ENCODE measurements at places on chromosomes 4 and X.

- no peak for DNase-seq
Measured at GRCh38 chr4:186827534-186827897, 103.9 kb upstream of the FAT1 start.

DNA sequence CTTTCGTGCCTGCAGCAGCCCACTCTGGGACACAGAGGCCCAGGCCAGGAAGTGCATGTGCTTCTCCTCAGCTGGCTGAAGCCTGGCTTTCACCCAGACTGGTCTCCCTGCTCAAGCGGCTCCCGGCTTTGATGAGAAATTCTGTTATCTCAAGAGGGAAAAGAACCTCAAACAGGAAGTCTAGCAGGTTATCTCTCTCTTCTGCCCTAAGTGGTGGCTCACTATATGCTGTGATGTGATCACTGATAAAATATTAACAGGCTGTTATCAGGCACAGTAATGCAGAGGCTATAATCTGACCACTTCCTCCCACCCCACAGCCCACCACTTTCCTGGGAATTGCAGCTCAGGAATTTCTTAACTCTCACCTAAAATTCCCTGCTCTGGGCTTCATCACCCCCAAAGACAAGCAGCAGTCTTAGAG, 13.3 kb downstream of the CLDN2 start:
- no peak for DNase-seq

DNA sequence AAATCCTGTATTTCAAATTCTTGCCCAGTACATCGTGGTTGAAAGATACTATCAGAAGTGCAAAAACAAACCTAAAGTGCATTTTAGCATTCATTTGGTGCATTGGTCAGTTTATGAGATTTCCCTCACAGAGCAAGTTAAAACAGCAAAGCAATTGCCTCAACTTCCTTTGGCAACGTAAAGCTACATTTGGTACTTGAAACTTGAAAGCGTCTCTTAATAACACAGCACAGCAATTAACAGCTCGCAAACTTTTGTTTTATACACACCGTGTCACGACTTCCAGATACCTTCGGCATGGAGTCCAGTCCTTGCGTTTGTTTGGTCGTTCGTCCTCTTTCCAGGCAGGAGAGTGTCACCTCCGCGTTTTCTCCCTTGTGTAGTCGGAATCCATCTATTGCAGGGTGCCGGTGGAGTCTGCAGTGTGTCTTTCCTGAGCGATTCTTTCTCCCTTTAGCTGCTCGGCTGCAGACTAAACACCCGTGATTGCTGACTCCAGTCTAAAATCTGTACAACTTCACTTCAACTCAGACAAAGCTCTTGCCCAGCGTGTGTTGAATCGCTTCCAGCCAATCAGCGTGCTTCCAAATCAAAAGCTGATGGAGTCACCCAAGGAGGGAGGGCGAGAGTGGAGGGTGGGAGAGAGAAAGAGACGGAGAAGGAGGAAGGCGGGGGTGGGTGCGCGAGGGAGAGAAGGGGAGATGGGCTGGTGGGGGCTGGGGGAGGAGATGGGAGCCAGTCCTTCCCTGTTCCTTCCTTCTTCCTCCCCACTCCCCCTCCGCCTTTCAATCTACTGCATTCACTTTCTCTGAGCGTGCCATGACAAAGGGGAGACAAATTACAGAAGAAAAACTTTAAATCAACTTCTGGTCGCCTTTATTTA, at the start of gene PCDH18:
PCDH18 (minus strand) TSS at position 509 of the 883 bp plus-strand sequence; CDS start at position 103, 406 bp downstream.
- no peak for DNase-seq

GRCh38 chr4:117545039-117545438, 459.7 kb upstream of the TRAM1L1 start:
- no peak for DNase-seq

- DNase-seq = no peak
Measured at GRCh38 chrX:46627711-46628419, 54.3 kb downstream of the CHST7 start.

DNA sequence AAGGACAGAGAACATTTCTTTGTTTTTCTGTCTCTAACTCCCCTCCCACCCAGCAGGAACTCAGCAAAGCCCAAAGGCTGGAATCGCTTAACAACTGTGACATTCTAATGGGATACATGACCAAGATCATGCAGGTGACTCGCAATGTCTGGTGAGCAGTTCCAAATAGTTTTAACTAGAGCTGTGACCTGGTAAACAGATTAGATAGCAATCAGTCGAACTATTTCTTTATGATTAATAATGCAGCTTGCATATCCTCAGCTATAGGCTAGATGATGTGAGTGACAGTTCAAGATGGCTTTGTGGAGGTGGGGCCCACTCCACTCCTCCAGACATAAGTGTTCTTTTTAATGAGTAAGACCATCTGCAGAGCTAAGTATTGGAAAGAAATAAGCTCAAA, 20.0 kb upstream of the GABRE start:
- no peak for DNase-seq

DNA sequence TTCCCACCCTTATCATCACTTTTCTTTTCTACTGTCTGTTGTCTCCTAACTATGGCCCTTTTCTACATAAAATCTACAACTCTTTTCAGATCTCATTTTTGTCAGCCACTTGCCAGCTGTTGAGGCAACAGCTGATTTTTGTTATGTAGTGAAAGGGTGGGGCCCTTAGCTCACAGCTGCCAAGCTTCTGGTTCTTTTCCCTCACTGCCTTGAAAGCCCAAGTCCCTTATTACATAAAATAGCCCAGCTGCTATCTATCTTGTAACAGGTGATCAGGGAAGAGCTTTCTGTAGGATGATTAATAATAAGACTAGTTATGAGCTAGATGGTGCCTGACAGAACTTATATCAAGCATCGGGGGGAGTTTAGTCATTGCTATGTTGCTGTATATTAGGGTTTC, 45.9 kb downstream of the ADGRL3 start:
- DNase-seq = no peak

DNA sequence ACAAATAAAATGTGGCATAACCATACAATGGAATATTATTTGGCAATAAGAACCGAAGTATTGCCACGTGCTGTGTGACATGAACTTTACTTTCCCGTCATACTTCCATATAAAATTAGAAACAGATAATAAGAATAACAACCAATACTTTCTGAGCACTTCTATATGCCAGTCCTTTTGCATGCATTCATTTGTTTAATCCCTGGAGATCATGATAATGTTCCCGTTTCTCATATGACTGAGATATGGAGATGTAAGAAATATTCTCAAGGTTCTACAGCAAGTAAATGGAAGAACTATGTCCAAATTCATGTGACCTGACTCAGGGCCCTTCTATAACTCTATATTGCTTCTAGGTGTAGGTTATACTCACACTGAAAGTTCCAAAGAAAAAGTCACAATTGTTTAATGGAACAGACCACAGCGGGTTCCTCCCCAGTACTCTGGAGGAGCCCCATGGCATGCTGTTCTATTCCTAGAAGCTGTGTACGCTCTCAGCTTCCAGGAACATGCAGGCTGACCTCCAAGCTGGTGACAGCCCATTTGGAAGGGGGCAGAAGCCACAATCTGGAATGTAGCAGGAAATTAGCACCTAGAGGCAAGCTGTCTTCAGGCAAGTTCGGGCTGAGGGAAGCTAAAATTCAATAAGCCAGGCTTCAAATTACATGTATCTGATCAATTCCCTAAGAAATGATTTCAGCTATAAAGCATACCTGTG, 31.5 kb downstream of the QDPR start:
- DNase-seq = no peak

- DNase-seq = no peak
Measured at GRCh38 chr4:87032884-87033533, 98.2 kb downstream of the AFF1 start.

- DNase-seq = no peak
Measured at GRCh38 chrX:143683486-143683885, 37.1 kb downstream of the SPANXN2 start.

DNA sequence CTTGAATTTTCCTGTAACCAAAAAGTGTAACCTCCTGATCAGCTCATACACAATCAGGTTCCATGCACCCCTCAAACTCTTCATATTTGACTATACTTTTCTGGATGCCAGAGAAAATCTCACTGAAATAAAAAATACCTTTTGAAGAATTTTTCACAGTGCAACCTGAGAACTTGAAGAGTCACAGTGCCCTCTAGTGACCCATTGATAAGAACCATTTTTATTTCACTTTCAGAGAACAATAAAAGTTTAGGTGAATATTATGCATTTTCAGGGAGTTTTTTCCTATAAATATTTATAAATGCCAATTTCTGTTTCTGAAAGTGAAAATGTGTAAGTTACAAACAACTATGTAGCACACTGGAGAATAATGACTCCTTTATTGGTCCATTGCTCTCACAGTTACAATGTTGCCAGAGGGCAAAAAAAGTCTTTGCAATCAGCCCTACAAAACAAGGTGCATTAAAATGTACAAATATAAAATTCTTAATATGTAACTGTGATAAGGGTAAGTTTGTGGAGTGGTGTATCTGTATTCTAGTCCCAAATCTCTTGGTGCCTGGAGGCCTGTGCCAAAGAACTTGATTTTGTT, 153.6 kb upstream of the INTU start:
- DNase-seq = no peak

- no peak for DNase-seq
Measured at GRCh38 chr4:185592438-185592837, 57.1 kb upstream of the PDLIM3 start.

DNA sequence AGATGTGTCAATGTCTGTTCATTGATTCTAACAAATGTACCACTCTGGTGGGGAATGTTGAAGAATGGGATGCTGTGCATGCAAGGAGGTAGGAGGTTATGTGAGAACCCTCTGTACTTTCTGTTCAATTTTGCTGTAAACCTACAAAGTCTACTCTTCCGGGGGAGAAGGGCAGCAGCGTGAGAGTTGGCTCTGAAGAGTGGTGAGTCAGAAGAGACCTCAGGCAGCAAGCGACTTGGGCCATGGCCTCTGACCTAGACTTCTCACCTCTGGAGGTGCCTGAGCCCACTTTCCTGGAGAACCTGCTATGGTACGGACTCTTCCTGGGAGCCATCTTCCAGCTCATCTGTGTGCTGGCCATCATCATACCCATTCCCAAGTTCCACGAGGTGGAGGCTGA, 26.7 kb downstream of the MANBA start:
- DNase-seq = no peak

GRCh38 chr4:73735231-73735630, 5.1 kb upstream of the CXCL8 start:
- no peak for DNase-seq

DNA sequence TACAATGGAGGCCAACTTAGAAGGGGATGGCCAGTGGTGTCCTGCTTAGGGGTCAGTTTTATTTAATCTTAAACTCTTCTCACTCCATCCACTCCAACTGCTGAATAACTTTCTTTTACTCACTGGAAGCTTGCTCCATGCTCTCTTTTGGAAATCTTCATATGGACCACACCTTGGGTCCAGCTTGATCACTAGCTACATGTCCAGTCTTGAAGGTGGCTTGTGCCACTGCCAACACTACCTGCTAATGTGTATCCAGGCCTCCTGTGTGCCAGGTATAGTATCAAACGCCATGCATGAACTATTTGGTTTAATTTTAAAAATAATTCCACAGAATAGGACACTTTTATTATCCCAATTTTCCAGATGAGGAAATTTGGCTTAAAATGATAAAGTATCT, 37.0 kb upstream of the KDR start:
- no peak for DNase-seq

DNA sequence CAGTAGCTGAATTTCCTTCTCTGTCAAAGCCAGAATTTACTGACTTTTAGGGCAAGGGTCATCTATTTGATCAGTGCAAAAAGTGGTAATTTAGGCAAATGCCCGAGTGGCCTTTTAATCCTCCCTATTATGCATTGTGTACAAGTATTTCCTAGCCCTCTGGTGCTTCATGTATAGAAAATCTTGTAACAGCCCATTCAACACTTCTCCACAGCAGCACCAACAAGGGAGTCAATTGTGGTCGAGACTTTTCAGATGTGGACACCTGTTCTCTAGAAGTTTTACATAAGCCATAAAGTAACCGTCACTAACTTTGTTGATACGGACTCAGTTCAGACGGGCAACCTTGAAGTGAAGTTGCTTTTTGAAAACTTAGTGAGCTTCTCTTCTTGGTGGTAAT, 50.9 kb upstream of the FHDC1 start:
- DNase-seq = no peak

DNA sequence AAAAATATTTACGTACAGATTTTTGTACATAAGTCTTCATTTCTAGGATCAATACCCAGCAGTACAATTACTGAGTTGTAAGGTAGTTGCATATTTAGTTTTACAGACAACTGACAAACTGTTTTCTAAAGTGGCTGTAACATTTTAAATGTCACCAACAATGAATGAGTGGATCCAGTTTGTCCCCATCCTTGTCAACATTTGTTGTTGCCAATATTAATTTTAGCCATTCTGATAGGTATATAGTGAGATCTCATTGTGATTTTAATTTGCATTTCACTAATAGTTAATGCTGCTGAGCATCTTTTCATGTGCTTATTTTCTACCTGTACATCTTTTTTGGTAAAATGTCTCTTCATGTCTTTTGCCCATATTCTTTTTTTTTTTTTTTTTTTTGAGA, 30.9 kb upstream of the NOCT start:
- DNase-seq = no peak

DNA sequence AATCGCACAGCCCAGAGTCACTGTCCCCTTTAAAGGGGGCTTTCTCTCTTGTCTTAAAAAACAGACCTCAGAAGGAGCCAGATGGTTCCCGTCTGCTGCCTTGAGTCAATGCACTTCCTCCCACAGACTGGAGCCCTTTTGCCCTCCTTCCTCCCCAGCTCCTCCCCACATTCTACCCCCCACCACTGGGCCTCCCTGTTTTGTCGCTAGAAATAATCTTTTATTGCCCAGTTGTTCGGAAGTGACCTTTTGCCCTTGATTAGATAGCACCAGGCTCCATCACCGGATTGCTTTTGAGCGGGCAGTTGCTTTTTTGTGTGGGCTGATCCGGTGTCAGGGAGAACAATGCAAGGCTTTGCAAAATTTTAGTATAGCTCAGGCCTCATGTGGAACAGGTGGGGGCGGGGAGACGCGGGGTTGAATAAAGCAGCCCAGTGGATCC, 47.7 kb downstream of the SPRY1 start:
- DNase-seq = no peak

DNA sequence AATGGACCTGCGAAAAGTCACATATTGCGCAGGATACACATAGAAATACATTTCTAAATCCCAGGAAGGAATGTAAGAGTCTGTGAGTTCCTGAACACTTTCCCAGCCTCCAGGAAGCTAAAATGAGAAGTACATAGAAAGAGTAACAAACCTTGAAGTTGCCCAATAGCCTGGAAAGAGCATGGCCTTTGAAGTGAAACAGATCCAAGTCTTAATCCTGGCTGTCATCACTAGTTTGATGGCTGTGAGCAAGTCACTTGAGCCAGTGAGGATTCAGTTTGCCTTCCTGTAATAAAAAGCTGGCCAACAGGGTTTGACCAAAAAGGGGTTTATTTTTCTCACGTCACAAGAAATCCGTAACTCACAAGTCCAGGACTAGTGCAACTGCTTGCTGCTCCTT, 69.8 kb downstream of the ARHGEF38 start:
- DNase-seq = no peak

GRCh38 chrX:11664211-11665167, 1.2 kb downstream of the ARHGAP6 start:
- no peak for DNase-seq

DNA sequence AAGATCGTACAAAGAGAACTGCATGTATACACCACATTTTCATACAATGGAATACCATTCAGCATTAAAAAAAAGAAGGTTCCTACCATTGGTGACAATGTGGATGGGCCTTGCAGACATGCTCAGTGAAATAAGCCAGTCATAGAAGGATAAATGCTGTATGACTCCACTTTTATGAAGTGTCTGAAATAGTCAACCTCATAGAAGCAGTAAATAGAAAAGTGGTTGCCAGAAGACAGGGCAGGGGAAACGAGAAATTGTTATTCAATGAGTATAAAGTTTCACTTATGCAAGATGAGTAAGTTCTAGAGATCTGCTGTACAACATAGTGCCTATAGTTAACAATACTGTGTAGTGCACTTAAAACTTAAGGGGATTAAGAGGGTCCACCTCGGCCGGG, 257.5 kb upstream of the FTHL17 start:
- DNase-seq = no peak

Measured in stimulated activated CD8-positive, alpha-beta memory T cell treated with anti-CD3 and anti-CD28 coated beads, Interleukin-4, amount 100 ng/mL, for 1 hour (primary cell).